Choroid plexus epithelial cell (primary cell): ENCODE measurements at places on chromosomes 13 and 19.
A peak's percentile ranks its signal among the peaks of the same experiment; 100 is the strongest.

- peak; percentile 17 for DNase-seq
Observed at GRCh38 chr13:93039131-93039530, 187.5 kb upstream of the GPC6 start.

- no peak for DNase-seq
Observed at GRCh38 chr13:94776956-94777355, 64.6 kb upstream of the SOX21 start.

DNA sequence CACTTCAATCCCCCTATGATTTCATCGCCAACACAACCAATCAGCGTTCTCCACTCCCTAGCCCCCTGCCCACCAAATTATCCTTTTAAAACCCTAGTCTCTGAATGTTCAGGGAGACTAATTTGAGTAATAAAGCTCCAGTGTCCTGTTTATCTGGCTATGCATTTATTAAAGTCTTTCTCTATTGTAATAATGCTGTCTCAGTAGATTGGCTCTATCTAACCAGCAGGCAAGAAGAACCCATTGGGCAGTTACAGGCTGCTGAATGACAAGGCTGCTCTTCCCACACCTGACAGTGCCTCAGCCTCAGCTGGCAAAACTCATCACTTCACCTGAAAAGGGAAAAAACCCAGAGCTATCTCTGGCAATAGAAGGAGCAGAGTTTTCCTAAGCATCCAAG is 20.2 kb upstream of the CHST8 start:
- DNase-seq = no peak

GRCh38 chr13:42832341-42833096 is 51.1 kb downstream of the FAM216B start:
- DNase-seq = peak; percentile 84

DNA sequence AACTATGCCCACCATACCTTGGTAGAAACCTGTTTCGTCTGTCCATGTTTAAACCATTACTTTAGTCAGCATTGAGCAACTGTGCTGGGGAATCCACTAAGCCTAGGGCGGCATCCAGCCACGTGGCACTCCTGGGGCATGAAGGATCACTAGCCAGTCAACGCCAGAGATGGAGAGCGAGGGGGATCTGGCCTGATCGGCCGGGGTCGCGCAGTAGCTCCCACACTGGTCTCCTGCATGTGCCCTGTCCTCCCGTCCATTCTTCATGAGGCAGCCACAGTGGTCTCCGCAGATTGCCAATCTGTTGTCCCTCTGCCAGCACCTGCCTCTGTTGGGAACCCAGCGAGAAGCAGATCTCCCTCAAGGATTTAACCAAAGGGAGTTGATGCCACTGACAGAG is 109.4 kb downstream of the DPF1 start:
- no peak for DNase-seq

- DNase-seq = no peak
Observed at GRCh38 chr19:29587518-29587986, 18.5 kb upstream of the POP4 start.

DNA sequence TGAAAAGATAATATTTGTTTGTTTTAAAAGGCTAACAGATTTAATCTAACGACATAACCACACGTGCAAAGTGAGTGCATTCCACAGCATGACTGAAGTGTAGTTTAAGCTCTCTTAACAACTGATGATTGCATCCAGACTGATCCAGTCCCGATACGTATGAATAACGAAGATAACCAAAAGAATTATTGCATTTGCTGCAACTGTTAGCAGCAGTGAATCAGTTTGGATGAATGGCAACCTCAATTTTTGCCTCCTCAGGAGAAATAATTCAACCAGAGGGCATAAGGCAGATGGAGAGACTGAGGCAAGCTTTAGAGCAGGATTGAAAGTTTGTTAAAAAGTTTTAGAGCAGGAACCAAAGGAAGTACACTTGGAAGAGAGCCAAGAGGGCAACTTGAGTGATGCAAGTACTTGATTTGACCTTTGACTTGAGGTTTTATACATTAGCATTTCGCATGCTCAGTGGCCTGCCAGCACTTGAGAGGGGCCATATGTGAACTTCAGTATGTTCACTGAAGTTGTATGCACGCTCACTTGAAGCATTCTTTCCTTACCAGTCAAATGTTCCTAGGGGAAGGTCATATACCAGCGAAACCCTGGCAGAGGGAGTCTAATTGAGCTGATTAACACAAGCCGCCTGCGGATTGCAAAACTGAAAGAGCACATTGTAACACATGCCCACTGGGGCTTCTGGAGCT is 835.0 kb upstream of the PCDH20 start:
- DNase-seq = peak; percentile 36

DNA sequence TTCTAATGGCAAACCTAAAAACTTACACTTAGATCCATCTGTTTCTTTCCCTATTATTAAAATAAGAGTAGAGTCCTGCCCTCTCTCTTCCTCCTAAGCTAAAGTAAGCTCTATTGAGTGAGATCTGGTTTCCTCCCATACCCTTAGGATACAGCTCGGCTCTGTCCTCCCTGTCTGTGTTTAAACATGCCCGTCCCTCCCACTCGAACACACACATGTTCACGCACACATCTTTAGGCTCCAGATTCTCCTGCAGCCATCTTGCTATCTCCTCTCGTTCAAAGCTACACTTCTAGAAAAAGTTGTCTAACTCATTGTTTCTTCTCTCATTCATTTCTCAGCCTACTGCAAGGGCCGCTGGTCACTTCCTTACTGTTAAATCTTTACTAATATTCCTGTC is 15.1 kb upstream of the CEBPG start:
- DNase-seq = no peak

GRCh38 chr13:81487151-81487550 is 1146.2 kb upstream of the SPRY2 start:
- DNase-seq = peak; percentile 81

- DNase-seq = peak; percentile 79
Observed at GRCh38 chr13:52414963-52415362, 9.0 kb upstream of the THSD1 start.

GRCh38 chr13:26021516-26021915 is 30.3 kb downstream of the SHISA2 start:
- no peak for DNase-seq

GRCh38 chr13:57878291-57878690 is 246.7 kb downstream of the PCDH17 start:
- DNase-seq = no peak

GRCh38 chr19:23554548-23554947 is 132.5 kb downstream of the ZNF675 start:
- DNase-seq = no peak

- no peak for DNase-seq
Observed at GRCh38 chr13:22405891-22406290, 735.0 kb downstream of the FGF9 start.

DNA sequence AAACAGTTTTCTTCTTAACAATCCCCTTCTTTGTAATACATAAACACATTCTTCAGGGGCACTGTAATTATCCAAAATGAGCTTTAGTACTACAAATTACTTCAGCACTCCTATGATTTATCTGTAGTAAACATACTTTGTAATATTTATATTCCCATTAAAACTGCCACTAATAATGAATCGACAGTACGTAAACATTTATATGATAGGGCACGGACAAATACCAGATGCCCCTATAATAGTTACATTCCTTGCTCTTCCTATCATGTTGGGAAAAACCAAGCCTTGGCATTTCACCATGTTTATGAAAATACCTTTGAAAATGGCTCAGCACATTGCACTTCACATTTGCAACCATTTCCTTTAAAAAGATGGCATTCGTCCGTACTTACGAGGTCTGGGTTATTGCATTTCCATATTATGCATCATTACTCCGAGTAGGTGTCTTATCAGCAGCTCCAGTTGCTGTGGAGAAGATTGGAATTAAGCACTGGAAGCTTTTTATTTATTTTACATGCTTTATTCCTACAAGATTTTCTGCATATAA is 1043.4 kb downstream of the DIAPH3 start:
- no peak for DNase-seq

DNA sequence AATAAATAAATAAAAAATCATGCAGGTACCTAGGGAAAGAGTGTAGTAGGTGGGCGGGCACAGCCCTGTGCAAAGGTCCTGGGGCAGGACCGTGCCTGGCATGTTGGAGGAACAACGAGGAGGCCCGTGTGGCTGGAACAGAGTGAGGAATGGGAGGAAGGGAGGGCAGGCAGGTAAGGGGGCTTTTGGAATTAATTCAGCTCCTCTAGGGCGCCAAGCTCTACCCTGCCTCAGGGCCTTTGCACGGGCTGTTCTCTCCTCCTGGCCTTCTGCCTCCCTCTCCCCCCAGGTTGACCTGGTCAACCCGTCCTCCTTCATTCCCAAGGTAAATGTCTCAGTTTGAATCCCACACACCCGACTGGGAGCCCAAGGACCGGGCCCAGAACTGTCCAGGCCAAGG is 31.1 kb upstream of the SEMA6B start:
- no peak for DNase-seq

GRCh38 chr13:32314271-32315237 is 609 bp downstream of the ZAR1L start:
- peak; percentile 81 for DNase-seq

- no peak for DNase-seq
Observed at GRCh38 chr19:13930402-13930801, 7.8 kb downstream of the PODNL1 start.

GRCh38 chr19:45917421-45918091 is 3.0 kb upstream of the NANOS2 start:
- no peak for DNase-seq

GRCh38 chr13:94329754-94330551 is 149.5 kb downstream of the DCT start:
- DNase-seq = peak; percentile 98

- no peak for DNase-seq
Observed at GRCh38 chr19:52716522-52716921, 18.3 kb downstream of the ZNF611 start.

GRCh38 chr13:95745752-95746151 is 68.8 kb downstream of the DNAJC3 start:
- DNase-seq = peak; percentile 35

DNA sequence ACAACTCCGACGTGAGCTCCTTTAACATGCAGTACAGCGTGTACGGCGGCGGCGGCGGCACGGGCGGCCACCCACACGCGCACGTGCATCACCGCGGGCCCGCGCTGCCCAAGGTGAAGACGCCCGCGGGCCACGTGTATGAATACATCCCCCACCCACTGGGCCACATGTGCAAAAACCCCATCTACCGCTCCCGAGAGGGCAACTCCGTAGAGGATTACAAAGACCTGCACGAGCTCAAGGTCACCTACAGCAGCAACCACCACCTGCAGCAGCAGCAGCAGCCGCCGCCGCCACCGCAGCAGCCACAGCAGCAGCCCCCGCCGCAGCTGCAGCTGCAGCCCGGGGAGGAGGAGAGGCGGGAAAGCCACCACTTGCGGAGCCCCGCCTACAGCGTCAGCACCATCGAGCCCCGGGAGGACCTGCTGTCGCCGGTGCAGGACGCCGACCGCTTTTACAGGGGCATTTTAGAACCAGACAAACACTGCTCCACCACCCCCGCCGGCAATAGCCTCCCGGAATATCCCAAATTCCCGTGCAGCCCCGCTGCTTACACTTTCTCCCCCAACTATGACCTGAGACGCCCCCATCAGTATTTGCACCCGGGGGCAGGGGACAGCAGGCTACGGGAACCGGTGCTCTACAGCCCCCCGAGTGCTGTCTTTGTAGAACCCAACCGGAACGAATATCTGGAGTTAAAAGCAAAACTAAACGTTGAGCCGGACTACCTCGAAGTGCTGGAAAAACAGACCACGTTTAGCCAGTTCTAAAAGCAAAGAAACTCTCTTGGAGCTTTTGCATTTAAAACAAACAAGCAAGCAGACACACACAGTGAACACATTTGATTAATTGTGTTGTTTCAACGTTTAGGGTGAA is 6.6 kb downstream of the SLITRK5 start:
- DNase-seq = no peak

- DNase-seq = no peak
Observed at GRCh38 chr19:2291185-2291751, 9.3 kb upstream of the PEAK3 start.

- DNase-seq = peak; percentile 88
Observed at GRCh38 chr13:44523146-44524015, 52.7 kb downstream of the TSC22D1 start.

- DNase-seq = no peak
Observed at GRCh38 chr13:59504407-59504806, 659.3 kb downstream of the DIAPH3 start.

DNA sequence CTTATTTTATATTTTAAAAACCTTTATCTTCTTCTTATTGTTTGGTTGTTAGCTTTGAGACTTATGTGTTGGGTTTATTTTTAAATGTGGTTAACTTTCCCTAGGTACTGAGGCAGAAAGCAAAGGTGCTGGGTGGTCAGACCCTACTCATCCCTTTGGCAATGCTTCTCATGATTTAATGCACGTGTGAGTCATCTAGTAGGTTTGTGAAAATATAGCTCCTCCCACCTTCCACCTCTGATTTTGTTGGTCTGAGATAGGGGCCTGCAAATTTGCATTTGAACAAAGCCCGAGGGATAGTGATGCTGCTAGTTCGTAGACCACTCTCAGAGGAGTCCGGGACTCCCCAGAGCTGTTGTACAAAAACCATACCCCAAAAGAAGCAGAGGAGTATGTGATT is 771.3 kb upstream of the ARGLU1 start:
- peak; percentile 39 for DNase-seq

DNA sequence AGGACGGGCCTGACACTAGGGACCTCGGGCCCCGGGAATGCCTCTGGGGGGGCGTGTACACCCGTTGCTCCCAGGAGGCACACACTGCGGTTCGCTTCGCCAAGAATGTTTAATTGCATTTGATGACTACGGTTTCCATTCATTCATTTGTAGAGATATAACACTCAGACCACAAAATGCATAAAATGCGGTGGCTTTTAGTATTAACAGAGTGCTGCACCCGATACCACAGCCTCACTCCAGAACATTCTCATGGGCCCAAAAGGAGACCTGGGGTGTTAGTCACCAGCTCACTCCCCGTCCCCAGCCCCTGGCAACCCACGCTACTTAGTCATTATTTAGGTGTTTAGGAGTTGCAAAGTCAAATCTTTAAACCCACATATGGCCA is 21.8 kb downstream of the HCN2 start:
- DNase-seq = peak; percentile 93

GRCh38 chr19:49133621-49134454 is 14.5 kb downstream of the PPFIA3 start:
- peak; percentile 57 for DNase-seq

GRCh38 chr19:2867025-2867991 is at the start of gene ZNF556:
Gene ZNF556 (plus strand): TSS chr19:2867335. CDS start chr19:2867422, 87 bp downstream.
- DNase-seq = no peak

DNA sequence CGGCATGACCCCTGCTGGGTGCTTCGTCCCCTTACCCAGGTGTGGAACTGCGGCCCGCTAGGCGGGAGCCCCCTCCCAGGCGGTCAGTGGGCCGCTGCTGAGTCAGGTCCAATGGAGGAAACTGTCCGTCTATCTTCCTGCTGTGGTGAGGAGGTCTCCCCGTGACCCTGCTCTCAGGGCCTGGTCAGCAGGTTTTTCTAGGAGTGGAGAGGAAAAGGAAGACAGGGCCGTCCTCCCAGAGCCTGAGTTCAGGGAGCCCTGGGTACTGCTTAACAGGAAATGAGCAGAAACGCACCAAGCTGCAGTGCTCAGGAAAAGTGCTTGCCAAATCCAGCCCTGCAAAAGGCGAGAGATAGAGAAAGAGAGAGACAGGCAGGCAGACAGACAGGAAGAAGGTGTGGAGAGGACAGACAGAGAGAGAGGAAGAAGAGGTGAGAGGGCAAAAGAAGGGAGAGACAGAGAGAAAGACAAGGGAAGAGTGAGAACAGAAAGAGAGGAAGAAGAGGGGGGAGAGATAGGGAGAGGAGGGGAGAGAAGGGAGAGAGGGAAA is 10.3 kb downstream of the SH3GL1 start:
- DNase-seq = peak; percentile 79
